ENCODE measurements at places on chromosomes 5 and 9. TPM values are rescaled to one million over a fixed set of nuclear protein-coding genes. Genes with fewer than 3 reads are reported as not detected.

Gene PROB1
- total RNA-seq = 1.2 TPM

Gene ASTN2
- total RNA-seq = 4.7 TPM

Gene APBA1
- total RNA-seq = 1.8 TPM

Gene DMRTA1
- total RNA-seq = 4.3 TPM

Gene ADAMTS6
- 135 TPM for total RNA-seq

Gene EPB41L4A
- 0.72 TPM for total RNA-seq

Gene C6
- not detected for total RNA-seq

Gene EGFL7
- total RNA-seq = 3.3 TPM

Gene MLANA
- total RNA-seq = under 0.01 TPM

Gene PCDHGC4
- 3.8 TPM for total RNA-seq

Gene TOR4A
- 2.5 TPM for total RNA-seq

Gene IGIP
- total RNA-seq = 10.5 TPM

Gene ZNF608
- 14.7 TPM for total RNA-seq

Gene MAP1B
- total RNA-seq = 164 TPM

Gene ANKH
- total RNA-seq = 130 TPM

Gene IL4
- total RNA-seq = not detected

Gene NIPAL4
- total RNA-seq = not detected

Gene PRELID1
- 82.2 TPM for total RNA-seq

Gene LCN10
- total RNA-seq = not detected

Gene FOXD4L4
- total RNA-seq = under 0.01 TPM

Gene SLC6A18
- total RNA-seq = not detected

Gene SDHA
- 83.6 TPM for total RNA-seq

Gene CCL27
- total RNA-seq = 0.36 TPM

Gene TRIP13
- 3.8 TPM for total RNA-seq

Gene RELL2
- total RNA-seq = 5.1 TPM

Data from osteoblast (primary cell).